Activated CD4-positive, alpha-beta T cell treated with anti-CD3 and anti-CD28 coated beads, Interleukin-2, Interleukin-6, amounts not matched to agents 100 ng/mL and 50 ng/mL, durations not matched to agents 16 hours and 8 hours (primary cell): ENCODE measurements at places on chromosomes 2 and 18.

- DNase-seq, result peak; percentile 51
Observed at GRCh38 chr2:230439590-230439989, 23.6 kb downstream of the SP100 start.

DNA sequence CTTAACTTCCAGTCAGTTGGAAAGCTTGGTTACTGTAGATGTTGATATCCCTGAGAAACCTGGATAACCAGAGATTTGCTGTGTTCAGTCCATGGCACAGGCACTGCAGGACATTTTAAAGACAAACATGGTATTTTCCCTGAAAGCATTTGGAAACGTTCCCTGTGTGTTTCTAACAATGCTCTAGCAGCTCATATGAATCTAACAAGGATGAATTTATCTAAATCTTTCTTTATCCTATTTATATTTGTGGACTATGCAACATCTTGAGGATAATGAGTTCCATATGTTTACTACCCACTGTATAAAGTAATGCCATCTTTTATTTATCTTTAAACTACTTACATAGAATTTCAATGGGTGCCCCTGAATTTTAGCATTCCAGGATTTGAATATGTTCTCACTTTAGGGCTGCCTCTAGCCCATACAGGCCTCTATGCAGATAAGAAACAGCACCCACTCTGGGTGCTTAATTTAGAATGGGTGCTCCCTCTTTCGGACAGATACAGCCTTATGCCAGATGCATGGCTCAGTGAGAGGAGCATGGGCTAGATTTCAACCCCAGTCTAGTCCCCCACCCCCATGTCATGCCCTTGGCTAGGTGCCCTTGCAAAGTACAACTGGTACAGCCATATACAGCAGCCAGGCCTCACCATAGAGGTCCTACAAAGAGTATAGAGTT is 50.6 kb upstream of the NEMP2 start:
- no peak for DNase-seq

DNA sequence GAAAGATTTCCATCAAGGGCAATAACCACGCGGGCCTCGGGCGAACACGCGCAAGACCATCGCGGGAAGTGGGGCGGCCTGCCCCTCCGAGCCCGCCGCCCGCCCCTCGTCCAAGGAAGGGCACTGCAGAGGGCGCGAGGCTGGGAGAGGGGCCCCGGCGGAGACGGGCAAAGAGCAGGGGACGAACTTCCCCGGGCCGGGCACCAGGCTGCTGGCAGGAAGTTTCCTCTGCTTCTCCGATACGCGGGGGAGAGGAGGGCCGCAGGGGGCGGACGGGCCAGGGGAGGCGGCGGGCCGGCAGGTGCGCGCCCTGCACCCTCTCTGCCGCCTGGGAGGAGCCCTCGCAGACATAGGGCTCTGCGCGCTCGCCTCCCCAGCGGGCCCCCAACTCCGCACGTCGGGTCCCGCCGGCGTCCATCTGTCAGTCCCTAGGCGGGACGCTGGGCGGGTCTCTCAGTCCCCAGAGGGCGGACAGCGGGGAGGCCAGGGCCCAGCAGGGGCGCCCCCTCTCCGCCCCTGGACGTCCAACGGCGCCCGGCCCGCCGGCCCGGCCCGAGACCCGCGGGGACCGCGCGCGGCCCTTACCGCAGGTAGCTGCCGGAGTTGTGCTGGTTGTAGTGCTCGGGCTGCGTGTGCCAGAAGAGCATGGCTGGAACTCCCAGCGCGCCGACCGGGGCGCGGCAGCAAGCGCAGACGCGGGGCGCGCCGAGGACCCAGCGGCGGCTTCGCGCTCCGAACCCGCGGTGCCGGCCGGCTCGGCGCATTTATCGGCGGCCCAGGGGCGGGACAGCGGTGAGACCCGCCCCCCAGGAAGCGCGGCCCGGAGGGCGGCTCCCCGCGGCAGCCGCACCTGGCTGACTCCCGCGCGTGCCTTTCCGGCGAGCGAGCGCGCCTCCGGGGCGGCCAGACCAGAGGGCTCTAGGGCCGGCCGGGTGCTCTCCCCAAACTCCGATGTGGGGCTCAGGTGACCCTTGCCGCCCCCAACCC is at the start of gene TFCP2L1:
Gene TFCP2L1 (minus strand): TSS at position 740 of the 987 bp plus-strand sequence. CDS start 93 bp downstream, at position 647.
- DNase-seq, result peak; percentile 44

- DNase-seq, result no peak
Observed at GRCh38 chr2:236882930-236883329, 202.8 kb upstream of the COPS8 start.

- no peak for DNase-seq
Observed at GRCh38 chr18:77557046-77557587, 307.5 kb downstream of the GALR1 start.
